ENCODE measurements at places on chromosomes 2 and 18.

- DNase-seq, result no peak
- H3K27ac ChIP-seq, result no peak overlapping the region
- no peak overlapping the region for H3K4me3 ChIP-seq
Measured at GRCh38 chr2:205696331-205696926, 14.1 kb downstream of the NRP2 start.

- H3K27me3 ChIP-seq, result no peaks in the 10 kb centered on the region
- H3K4me3 ChIP-seq, result no peak overlapping the region
- DNase-seq, result no peak
- no peaks in the 10 kb centered on the region for H3K36me3 ChIP-seq
Measured at GRCh38 chr2:1024981-1025380, 74.3 kb downstream of the SNTG2 start.

DNA sequence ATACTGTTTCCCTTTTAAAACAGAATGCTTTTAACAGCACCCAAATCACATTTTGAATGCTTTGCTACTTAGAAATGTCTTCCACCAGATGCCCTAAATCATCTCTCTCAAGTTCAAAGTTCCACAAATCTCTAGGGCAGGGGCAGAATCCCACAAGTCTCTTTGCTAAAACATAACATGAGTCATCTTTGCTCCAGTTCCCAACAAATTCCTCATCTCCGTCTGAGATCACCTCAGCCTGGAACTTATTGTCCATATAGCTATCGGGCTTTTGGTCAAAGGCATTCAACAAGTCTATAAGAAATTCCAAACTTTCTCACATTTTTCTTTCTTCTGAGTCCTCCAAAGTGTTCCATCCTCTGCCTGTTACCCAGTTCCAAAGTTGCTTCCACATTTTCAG is 1374.5 kb upstream of the NXPH2 start:
- H3K4me3 ChIP-seq, result no peak overlapping the region
- no peaks in the 10 kb centered on the region for H3K36me3 ChIP-seq
- H3K4me1 ChIP-seq, result no peaks in the 10 kb centered on the region
- DNase-seq, result no peak

DNA sequence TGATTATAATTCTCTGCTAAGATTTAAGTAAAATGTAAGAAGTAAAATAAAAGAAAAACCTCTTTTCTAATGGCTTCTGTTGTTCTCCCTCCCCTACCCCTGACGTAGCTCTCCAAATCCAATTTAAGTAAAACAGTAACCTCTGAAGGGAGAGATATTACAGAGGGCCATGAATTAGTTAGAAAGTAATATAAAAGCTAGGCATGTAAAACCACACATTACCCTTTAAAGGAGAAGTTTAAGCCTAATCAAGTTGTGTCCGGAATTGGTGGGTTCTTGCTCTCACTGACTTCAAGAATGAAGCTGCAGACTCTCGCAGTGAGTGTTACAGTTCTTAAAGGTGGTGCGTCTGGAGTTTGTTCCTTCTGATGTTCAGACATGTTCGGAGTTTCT is 116.9 kb upstream of the SCN7A start:
- no peak overlapping the region for H3K27ac ChIP-seq
- no peaks in the 10 kb centered on the region for H3K27me3 ChIP-seq
- no peaks in the 10 kb centered on the region for H3K36me3 ChIP-seq
- H3K4me1 ChIP-seq, result no peaks in the 10 kb centered on the region
- no peak for DNase-seq

DNA sequence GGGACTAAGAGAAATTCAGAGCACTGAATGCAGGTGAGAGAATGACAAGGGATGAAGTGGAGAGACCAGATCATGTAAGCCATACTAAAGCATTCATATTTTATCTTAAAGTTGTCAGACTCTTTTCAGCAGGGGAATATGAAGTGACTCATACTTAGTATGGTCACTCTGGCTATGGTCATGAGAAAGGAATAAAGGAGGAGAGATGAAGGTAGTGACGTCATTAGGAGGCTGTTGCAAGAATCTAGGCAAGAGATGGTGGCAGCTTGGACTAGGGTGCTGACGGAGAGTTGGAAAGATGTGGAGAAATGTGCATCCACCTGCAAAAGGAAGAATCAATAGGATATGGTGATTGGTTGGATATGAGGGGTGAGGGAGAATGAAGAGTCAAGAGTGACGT is 203.2 kb upstream of the ACVR2A start:
- H3K27ac ChIP-seq, result no peak overlapping the region
- no peak for DNase-seq
- no peaks in the 10 kb centered on the region for H3K4me1 ChIP-seq
- H3K36me3 ChIP-seq, result no peaks in the 10 kb centered on the region
- H3K4me3 ChIP-seq, result no peak overlapping the region

- DNase-seq, result peak; percentile 16
- H3K4me1 ChIP-seq, result peaks cover 68% of the 10 kb centered on the region
- no peak overlapping the region for H3K4me3 ChIP-seq
- H3K36me3 ChIP-seq, result no peaks in the 10 kb centered on the region
Measured at GRCh38 chr2:74025971-74026612, 41.4 kb downstream of the TET3 start.

- no peaks in the 10 kb centered on the region for H3K27me3 ChIP-seq
- H3K27ac ChIP-seq, result no peak overlapping the region
- H3K4me1 ChIP-seq, result no peaks in the 10 kb centered on the region
- H3K4me3 ChIP-seq, result no peak overlapping the region
- DNase-seq, result no peak
- H3K36me3 ChIP-seq, result no peaks in the 10 kb centered on the region
Measured at GRCh38 chr2:55106148-55106547, 55.9 kb upstream of the RTN4 start.

DNA sequence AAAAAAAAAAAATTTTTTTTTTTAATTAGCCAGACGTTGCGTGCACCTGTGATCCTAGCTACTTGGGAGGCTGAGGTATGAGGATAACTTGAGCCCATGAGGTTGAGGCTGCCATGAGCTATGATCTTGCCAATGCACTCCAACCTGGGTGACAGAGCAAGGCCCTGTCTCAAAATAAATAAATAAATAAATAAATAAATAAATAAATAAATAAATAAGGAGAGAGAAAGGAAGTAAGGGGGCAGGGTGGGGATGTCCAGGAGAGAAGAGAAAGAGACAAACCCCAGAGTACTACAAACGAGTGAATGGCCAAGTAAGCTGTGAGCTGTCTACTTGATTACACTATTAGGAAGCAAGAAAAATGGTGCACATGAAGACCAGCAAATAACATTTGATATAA is 7.7 kb upstream of the PMAIP1 start:
- H3K4me1 ChIP-seq, result no peaks in the 10 kb centered on the region
- H3K27me3 ChIP-seq, result no peaks in the 10 kb centered on the region
- no peak overlapping the region for H3K4me3 ChIP-seq
- no peaks in the 10 kb centered on the region for H3K36me3 ChIP-seq
- DNase-seq, result no peak

GRCh38 chr18:38752430-38752829 is 1186.8 kb upstream of the CELF4 start:
- H3K4me3 ChIP-seq, result no peak overlapping the region
- H3K27me3 ChIP-seq, result no peaks in the 10 kb centered on the region
- H3K36me3 ChIP-seq, result no peaks in the 10 kb centered on the region
- H3K27ac ChIP-seq, result no peak overlapping the region

DNA sequence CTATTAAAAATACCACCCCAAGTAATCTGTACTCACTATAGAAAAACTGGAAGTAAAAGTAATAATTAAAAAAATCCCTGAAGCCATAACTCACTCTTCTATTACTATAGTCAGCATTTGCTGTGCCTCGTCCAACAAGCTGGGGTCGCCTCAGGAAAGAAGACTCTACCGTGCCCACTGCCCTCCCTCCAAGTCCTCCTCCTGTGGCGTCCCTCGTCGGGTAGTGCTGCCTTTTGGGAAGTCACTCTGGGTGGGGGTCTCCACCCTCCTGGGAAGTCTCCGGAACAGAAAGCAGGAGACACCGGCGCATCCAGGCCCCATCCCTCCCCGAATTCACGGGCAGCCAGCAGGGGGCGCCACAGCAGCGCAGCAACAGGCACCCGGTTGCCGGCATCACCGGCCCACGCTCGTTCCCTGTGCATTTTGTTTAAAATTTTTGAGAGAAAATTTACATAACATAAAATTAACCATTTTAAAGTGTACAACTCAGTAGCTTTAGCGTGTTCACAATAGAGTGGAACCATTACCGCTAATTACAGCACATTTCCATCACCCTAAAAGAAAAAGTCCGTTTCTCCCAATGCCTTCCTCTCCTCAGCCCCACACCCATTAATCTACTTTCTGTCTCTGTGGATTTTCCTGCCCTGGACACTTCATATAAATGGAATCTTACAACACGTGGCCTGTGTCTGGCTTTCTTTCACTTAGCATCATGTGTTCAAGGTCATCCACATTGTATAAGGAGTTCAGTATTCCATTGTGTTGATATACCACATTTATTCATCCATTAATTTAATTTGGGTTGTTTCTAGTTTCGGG is 62.2 kb downstream of the ADNP2 start:
- H3K4me3 ChIP-seq, result no peak overlapping the region
- no peaks in the 10 kb centered on the region for H3K36me3 ChIP-seq
- peaks cover 37% of the 10 kb centered on the region for H3K4me1 ChIP-seq
- peak; percentile 29 for DNase-seq

DNA sequence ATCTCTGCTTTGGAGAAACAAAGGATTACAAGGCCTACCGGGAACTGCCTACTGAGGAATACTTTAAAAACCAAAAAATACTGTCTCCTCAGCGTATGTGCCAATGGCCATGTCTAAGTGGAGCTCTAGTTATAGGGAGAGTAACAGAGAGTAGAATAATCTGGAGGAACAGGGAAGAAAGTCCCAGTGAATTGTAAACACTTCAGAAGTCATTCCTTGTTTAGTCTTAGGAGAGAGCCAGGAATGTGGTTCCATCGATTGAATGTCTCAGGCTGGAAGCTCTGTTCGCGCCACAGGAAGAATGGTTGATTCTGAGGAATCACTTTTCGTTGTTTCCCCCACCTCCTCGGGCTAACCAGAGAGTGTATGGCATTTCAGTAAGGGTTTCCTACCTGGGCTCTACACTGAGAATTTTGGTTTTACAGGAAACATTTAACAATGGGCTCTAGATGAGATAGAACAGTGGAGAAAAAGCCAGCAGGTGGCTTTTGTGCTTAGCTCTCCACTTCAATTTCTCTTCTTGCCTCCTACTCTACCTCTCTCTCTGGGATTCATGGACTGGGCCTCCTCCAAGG is 88.7 kb downstream of the ACVR1 start:
- H3K27ac ChIP-seq, result peak overlapping the region; percentile 44
- DNase-seq, result no peak
- H3K4me1 ChIP-seq, result peaks cover 18% of the 10 kb centered on the region
- no peak overlapping the region for H3K4me3 ChIP-seq
- H3K36me3 ChIP-seq, result no peaks in the 10 kb centered on the region
- H3K27me3 ChIP-seq, result no peaks in the 10 kb centered on the region

DNA sequence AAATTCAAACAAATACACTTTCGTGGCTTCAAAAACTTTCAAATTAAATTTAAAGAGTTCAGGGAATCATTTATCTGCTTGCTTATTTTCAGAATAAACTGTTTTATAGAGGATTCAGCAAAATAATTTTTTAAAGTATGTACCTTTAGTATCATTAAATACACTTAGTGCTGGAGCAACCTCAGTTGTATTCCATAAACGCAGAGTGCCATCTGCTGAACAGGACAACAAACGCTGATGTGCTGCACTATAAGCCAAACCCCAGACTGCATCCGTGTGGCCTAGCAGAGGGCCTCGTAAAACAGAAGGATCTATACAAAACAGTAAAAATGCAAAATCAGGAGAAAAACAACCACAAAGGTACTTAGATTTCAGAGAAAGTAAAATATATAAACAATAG is 108.6 kb downstream of the STRN start:
- H3K27ac ChIP-seq, result no peak overlapping the region
- DNase-seq, result no peak
- no peaks in the 10 kb centered on the region for H3K27me3 ChIP-seq

GRCh38 chr18:39346916-39347315 is 1781.3 kb upstream of the CELF4 start:
- no peaks in the 10 kb centered on the region for H3K4me1 ChIP-seq
- H3K4me3 ChIP-seq, result no peak overlapping the region
- no peak for DNase-seq
- H3K27me3 ChIP-seq, result no peaks in the 10 kb centered on the region

GRCh38 chr2:58429014-58429875 is 188.1 kb upstream of the FANCL start:
- no peak overlapping the region for H3K4me3 ChIP-seq
- no peak overlapping the region for H3K27ac ChIP-seq
- no peak for DNase-seq

DNA sequence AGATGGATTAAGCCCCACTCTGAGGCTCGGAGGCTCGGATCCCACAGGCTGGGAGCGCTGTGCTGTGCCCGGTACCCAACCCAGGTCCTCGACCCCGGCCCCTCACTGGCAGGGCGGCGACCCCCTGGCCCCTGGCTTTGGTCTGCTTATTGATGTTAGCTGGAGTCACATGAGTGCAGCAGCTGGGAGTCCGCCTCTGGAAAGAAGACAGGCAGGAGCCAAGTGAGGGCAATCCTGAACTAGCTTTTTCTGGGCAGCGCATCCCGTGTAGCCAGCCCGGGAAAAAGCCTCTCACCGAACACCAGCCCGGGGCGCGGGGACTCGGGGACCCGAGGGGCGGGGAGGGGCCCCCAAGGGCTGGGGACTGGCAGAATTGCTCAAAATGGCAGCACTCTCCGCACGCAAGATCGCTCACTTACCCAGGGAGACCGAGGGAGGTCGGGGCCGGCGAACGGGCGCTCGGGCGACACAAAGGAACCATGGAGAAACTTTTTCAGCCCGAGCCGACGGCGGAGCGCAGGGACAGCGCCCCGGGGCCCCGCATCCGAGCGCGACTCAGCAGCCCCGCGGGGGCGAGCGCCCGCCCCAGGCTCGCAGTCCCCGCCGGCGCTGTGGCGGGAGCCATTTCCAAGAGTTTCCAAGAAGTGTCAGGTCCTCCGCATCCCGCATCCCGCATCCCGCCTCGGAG is 567 bp downstream of the TMEM200C start:
- DNase-seq, result no peak
- H3K4me1 ChIP-seq, result no peaks in the 10 kb centered on the region
- no peaks in the 10 kb centered on the region for H3K36me3 ChIP-seq
- H3K27me3 ChIP-seq, result peaks cover 12% of the 10 kb centered on the region

GRCh38 chr2:96945014-96945413 is 41.4 kb downstream of the FAM178B start:
- H3K4me3 ChIP-seq, result no peak overlapping the region
- no peaks in the 10 kb centered on the region for H3K27me3 ChIP-seq
- no peaks in the 10 kb centered on the region for H3K36me3 ChIP-seq
- no peak overlapping the region for H3K27ac ChIP-seq

GRCh38 chr2:39228413-39229209 is 15.2 kb downstream of the CDKL4 start:
- H3K27ac ChIP-seq, result no peak overlapping the region
- H3K4me1 ChIP-seq, result peaks cover 13% of the 10 kb centered on the region
- DNase-seq, result no peak
- no peaks in the 10 kb centered on the region for H3K27me3 ChIP-seq

DNA sequence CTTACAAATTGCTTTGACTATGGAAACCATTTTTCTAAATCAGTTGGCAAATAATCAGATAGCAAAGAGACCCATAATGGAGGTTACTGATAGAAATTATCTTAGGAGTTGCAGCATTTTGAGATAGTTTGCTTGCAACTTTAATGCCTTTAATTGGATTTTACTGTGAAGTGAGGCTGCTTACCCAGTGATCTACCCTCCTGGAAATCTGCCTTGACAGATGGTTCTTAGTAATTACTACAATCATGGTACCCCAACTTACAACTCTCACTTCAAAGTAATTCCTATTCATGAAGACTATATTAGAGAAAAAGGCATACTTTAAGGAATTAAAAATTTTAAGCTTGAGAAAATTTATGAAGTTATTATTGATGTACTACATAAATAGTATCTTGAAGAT is 1288.6 kb upstream of the CDH2 start:
- no peaks in the 10 kb centered on the region for H3K27me3 ChIP-seq
- no peaks in the 10 kb centered on the region for H3K4me1 ChIP-seq
- no peak for DNase-seq
